ENCODE measurements at places on chromosomes 7 and 10.

GRCh38 chr7:113799896-113800295 lies 118.9 kb downstream of the PPP1R3A start:
- no peak for DNase-seq

- no peak for DNase-seq
Measured at GRCh38 chr7:155483868-155484325, 26.0 kb downstream of the EN2 start.

DNA sequence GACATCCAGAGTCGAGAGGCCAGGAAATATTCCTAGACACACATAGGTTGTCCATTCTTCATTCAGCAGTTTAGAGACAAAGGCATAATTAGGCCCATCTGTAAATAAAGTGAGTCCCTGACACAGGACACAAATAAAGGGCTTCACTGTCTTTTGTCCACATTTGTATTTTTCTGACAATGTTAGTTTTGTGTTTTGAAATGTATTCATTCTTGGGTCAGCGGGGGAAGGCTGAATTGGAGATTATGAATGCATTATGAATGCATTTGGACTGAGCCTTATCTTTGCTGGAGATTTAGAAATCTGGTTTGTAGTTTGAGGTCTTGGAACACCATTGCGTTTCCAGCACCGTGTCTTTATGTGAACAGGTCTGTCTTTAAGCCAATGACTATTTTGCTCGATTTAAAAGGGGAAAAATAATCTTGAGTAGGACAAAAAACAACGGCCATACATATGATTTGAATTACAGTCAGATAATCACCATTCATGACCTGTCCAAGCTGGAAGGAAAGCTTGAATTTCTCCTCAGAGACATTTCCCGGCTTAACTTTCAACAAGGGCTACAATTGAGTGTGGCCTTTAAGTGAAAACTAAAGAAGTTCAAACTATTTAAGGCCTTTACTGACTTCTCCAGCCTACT lies 334.8 kb downstream of the WDR11 start:
- DNase-seq, result no peak

DNA sequence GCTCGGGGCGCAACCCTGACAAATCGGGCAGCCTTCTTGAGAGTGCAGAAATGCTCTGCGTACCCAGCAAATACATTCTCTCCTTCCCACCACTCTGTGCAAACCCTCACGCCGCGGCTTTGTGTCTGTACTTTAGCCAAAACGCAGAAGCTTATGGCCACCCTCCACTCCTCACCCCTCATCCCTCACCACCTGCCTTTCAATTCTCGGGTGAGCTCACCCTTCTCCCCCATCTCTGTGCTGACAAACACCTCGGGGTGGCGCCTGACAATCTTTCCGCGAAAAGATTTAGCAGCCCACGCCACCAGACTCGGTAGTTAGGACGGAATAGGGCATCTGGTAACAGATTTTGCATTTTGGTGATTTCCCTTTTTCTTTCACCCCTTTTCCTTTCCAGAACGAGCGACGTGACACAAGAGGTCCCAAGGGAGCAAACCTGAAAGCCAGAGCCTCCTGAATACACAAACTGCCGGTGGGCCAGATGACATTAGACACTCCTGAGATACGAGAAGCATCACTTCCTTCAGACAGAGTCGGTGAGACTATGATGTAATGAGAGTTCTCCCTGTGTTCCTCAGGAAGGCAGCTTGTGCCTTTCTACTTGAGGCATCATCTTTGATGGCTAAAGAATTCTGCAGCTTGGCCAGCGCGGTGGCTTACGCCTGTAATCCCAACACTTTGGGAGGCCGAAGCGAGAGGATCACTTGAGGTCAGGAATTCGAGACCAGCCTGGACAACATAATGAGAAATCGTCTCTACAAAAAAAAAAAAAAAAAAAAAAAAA lies 671 bp upstream of the ATAD1 start:
- peak; percentile 37 for DNase-seq

DNA sequence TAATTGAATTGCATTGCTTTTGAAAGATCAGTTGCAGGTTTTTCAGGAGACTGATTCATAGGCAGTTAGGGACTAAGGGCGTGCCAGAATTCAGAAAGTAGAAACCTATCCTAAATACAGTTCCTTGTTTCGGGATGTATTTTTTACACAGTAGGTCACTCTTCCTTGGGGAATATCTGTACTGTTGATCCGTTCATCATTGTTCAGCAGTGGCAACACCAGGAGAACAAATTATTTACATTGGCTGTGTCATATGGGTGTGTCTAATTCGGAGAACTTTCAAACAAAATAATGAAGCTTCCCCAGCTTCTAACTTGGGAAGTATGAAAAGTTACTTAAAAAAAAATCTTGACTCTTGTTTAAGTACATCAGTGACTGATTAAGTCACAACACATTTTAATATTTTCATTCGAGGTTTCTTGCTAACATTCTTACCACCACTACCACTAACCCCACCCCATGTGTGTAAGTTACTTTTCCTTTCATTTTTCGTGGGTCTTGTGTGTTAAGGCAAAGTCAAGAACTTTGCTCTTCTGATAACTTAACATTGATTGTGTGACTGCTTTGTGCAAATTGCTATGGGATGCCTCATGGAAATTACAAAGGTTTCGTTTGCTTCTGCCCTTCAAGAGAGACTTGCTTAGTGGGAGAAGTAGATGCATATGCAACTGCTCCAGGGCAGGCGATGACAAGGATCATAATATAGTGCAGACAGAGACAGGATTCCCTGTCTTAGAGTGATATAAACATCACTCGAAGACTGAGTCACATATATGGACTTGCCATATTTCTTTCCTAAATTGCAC lies 43.8 kb upstream of the RPA3 start:
- no peak for DNase-seq

DNA sequence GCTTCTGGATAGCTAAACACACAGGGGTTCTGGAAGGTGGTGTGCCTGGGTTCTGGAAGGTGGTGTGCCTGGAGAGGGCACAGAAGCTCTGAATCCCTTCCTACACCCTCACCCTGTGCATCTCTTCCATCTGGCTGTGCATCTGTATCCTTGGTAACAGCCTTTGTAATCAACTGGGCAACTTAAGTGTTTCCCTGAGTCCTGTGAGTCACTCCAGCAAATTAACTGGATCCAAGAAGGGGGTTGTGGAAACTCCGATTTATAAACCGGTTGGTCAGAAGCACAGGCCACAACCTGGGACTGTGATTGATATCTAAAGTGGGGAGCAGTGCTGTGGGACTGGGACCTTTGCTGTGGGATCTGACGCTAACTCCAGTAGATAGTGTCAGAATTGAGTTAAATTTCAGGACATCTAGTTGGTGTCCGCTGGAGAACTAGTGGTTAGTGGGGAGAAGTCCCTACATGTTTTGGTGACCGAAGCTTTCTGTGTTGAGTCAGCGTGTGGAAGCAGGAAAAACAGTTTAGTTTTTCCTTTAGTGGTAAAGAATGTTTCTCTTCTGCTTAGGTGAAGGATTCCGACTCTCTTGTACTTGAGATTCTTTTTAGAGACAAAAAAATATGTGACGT lies 228.1 kb downstream of the BMPER start:
- DNase-seq, result no peak

DNA sequence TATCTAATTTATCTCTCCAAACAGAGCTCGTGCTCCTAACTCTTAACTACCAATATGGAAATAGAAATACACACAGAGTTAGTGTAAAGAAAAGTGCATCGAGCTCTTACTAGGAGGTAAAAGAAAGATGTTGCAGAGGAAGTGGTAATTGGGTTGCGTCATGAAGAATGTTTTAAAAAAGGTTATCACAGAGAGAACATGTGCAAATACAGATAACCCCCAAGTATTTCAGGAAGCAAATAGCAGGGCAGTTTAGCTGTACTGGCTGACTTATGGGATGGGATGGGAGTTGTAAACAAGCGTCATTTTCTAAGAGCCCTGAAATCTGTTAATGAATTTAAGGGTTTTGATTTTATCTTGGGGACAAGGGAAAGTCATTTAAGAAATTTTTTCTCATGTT lies 153.9 kb downstream of the AGMO start:
- DNase-seq, result no peak

DNA sequence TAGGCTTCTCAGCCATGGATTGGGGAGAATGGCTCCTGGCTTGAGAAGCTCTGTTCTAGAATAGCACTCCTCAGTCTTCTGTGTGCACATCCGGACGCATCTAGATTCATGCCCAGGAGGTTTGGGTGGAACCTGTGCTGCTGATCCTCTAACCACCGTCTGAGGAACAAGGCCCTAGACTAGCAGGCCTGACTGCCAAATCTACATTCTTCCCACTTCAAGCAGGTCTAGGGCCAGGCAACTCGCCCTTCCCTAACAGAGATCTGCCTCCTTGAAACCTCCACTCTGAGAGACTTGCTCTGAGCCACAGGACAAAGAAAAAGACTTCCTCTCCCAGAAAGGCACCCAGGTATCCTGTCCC lies 61.6 kb downstream of the KCNMA1 start:
- no peak for DNase-seq

- DNase-seq, result no peak
Measured at GRCh38 chr10:124525751-124526600, 64.4 kb downstream of the LHPP start.

GRCh38 chr7:91039033-91039432 lies 225.2 kb upstream of the FZD1 start:
- DNase-seq, result no peak

DNA sequence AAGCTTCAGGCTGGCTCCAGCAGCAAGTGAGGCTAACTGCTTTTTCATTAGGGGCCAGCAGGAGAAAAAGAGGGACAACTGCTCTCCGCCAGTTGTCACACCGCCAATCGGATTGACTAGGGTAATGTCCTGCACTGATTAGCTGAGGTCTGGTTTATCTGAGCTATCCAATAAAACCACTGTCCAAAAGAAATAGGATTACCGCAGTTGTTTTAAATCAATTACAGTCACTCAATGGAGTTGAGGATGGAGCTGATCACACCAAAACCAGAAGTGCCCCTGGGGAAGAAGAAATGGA lies 351.4 kb upstream of the NPVF start:
- DNase-seq, result no peak

DNA sequence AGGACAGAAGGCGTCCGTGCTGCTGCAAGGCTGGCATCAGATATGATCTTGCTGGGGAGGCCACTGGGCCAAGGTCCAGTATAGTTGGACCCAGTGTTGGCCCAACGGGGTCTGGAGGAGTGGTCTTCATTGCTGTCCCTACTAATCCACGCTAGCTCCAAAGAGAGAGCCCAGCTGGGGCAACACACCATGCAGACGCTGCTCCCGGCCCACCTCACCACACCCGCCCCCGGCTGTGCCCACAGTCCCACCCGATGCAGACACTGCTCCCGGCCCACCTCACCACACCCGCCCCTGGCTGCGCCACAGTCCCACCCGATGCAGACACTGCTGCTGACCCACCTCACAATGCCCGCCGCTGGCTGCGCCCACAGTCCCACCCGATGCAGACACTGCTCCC lies 121.5 kb downstream of the VIPR2 start:
- peak; percentile 3 for DNase-seq

DNA sequence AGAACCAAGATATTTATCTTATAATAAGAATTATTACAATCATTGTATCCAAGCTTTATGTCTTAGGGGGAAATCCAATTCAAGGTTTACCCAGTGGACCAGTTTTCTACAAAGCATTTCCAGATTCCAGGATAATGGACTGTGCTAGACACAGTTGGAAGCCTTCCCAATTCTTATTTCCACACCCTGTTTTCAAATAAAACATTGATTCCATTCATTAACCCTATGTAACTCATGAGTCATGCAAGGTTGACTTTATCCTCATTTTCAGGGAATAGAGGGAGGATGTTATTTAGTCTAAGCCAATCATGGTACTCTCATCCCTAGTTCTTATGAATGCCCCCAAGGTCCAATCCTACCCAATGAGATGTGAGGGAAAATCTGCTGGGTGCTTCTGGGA lies 145.7 kb downstream of the RNLS start:
- DNase-seq, result no peak

DNA sequence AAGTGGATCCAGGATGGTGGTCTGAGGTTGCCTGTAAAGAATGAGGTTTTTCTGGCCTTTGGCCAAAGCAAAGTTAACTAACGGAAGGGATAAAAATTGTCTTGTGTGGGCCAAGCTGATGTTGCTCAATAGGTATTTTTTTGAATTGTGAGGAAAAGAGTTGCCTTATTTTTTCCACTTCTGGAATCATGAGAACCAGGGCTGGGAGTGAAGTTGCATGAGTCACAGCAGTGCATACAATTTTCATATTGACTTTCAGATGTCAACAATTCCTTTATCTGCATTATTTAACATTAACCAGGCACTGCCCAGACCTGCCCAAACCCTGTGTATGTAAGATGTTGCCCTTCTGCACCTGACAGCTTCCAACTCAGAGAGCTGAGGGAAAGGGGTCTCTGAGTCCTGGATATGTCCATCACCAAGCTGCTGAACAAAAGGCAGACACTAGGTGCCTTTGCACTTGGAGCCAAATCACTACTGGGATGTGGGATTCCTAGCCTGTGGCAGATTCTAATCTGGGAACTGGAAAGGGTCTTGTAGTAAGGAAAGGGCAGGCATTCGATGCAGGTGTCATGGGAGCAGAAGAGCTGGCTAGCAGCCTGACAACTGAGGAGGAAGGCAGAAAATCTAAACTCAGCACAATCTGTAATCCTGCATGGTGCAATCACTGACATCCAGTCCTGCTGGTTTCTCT lies 52.3 kb upstream of the SLC35B4 start:
- DNase-seq, result no peak

- DNase-seq, result no peak
Measured at GRCh38 chr10:69874449-69874848, 72.7 kb downstream of the COL13A1 start.

DNA sequence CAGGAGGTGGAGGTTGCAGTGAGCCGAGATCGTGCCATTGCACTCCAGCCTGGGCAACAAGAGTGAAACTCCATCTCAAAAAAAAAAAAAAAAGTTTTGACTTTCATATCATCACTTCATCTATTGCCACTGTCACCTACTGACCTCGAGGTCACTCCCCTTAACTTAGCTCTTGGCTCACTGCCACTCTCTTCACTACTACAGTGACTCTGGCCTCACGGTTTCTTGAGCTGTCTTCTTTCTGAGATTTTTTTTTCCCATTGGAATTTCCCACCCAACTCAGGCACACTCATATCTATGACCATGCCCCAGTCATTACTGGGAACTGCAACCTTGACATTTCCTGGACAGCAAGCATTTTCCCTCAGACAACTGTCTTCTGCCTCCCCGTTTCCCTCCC lies 42.6 kb upstream of the C7orf33 start:
- no peak for DNase-seq

DNA sequence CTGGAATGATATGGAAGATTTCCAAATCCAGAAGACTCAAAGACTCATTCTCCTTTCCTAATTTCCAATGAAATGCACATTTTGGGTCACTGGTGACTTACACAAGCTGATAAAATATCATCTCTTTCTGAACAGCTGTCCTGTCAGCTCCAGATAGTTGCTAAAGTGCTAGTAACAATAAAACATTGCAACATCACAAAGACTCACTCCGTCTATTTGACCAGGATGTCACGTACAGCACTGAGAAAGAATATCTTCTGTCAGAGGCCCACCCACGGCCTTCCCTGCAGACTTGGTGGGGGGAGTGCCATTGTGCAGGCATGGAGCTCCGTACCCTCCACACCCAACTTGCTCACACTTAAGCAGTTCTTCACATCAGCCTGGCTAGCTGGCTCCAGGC lies 78.9 kb upstream of the EGR2 start:
- no peak for DNase-seq

GRCh38 chr10:79424221-79425073 lies 21.0 kb downstream of the ZCCHC24 start:
- no peak for DNase-seq
